ENCODE measurements at places on chromosomes 16 and 17.

GRCh38 chr17:37844158-37844976 is 79.8 kb upstream of the TBC1D3K start:
- no peaks in the 10 kb centered on the region for H3K4me1 ChIP-seq
- H3K27ac ChIP-seq: no peak overlapping the region
- no peak overlapping the region for H3K4me3 ChIP-seq
- no peaks in the 10 kb centered on the region for H3K36me3 ChIP-seq

DNA sequence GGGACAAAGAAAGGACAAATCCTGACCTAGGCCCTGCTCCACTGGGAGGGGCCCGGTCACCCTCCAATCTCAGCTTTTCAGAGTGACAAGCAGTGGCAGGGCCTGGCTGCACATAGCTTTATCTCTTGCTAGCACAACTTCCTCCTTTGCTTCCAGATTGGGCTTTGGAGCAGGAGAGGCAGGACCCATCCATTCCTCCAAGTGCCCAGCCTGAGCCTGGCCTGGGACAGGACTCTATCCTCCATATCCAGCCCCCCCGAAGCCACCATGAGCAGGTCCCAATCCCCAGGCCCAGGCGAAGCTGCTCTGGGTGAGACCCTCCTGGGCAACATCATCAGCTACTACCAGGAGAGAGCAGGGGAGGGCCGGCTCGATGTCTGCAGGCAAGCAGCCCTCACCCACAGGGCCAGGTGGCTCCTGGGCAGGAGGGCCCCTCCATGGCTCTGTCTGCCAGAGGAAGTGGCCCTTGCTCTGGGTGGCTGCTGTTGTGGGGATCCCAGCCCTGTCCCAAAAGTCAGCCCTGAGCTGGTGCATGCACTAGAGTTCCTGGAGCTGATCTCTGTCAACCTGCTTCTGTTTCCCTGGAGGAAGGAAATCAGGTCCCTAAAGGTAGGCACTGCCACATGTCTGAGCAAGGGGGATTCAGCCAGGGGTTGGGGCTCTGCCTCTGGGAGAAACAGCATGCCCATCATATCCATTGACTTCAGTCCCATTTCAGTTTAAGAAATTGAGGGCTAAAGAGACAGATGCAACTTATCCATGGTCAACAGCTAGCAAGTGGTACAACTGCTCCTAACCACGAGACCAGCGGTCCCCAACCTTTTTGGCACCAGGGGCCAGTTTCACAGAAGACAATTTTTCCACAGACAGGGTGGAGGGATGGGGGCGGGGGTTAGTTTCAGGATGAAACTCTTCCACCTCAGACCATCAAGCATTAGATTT is 58.9 kb downstream of the TK2 start:
- DNase-seq: no peak
- no peaks in the 10 kb centered on the region for H3K4me1 ChIP-seq
- no peak overlapping the region for H3K4me3 ChIP-seq

DNA sequence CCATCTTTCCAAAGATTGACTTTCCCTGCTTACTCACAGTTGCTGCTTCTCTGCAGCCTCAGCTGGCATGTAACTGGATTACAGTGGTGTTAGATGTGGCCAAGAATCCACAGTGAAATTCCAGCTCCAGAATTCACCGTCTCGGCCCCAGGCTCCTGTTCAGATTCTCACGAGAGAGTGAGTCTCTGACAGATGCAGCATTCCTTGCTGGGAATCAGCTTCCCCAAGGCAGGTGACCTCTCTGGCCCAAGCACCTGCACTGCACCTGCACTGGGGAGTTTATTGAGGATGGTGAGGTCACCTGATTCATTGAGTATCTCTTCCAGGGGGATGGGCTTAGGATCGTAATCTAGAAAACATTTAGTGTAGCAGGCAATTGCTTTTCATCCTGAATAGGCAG is 600.5 kb upstream of the RBFOX1 start:
- H3K4me1 ChIP-seq: no peaks in the 10 kb centered on the region
- H3K4me3 ChIP-seq: no peak overlapping the region
- H3K36me3 ChIP-seq: no peaks in the 10 kb centered on the region

DNA sequence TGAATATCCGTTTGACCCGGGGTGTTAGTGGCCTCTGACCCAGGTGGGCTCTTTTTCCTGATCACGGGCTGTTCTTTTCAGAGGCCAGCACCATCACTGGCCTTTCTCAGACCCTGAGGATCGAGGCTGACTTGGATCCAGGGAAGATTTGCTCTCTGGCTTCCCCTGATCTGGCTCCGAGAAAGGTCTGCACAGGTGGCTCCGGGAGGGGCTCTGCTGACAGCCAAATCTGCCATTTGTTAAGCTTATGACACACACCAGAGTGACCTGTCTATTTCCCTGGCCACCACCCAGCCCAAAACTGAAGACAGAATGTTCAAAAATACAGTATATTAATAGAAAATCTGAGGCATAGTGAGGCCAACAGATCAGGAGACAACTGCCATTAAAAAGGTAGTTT is 221.8 kb upstream of the TNRC6C start:
- H3K4me3 ChIP-seq: no peak overlapping the region
- H3K4me1 ChIP-seq: no peaks in the 10 kb centered on the region
- no peak for DNase-seq
- H3K27me3 ChIP-seq: no peaks in the 10 kb centered on the region
- no peak overlapping the region for H3K27ac ChIP-seq
- H3K36me3 ChIP-seq: no peaks in the 10 kb centered on the region

DNA sequence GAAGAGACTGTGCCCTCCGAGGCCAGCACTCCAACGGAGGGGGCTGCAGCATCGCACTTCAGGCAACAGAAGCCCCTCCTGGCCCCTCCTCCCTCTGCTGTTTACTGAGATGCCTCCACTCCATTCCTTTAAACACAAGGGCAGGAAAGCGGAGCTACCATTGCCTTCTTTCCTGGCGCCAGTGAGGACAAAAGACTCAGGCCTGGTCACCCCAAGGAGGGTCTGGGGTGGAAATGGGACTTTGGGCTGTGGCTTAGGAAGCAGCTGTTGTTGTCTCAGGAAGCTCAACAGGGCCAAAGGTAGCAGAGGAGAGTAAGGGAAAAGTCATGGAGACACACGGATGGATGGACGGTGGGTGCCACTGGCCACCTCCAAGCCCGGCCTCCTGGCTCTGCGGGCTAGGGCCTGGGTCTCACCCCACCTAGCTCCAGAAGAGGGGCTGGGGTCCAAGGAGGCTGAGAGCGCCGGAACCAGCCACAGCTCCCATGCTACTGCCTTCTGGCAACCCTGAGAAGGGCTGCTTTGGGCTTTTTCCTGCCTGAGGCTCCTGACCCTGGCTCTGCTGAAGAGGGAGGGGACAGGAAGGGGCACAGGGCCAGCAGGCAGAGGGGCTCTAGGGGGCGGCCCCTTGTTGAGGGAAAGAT is 11.1 kb downstream of the CD300LG start:
- DNase-seq: no peak
- peaks cover 6% of the 10 kb centered on the region for H3K27me3 ChIP-seq
- H3K36me3 ChIP-seq: no peaks in the 10 kb centered on the region
- no peaks in the 10 kb centered on the region for H3K4me1 ChIP-seq
- no peak overlapping the region for H3K4me3 ChIP-seq

GRCh38 chr16:83023011-83023410 is 396.2 kb downstream of the CDH13 start:
- H3K27me3 ChIP-seq: no peaks in the 10 kb centered on the region
- no peak for DNase-seq
- H3K36me3 ChIP-seq: no peaks in the 10 kb centered on the region
- no peak overlapping the region for H3K27ac ChIP-seq

DNA sequence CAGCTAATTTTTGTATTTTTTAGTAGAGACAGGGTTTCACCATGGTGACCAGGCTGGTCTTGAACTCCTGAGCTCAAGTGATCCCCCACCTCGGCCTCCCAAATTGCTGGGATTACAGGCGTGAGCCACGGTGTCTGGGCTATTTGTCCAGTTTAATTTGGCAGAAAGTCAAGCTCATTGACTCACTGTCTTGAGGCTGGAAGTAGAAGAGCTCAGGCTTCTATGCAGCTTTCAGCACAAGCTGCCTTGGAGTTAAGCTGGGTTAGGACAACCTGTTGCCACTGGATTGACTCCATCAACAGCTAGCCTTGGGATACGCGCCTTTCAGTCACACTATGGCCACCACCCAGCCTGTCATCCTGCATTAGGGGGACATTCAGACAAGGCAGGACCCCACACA is 76.2 kb upstream of the DNAH17 start:
- H3K4me3 ChIP-seq: no peak overlapping the region
- no peaks in the 10 kb centered on the region for H3K27me3 ChIP-seq
- no peaks in the 10 kb centered on the region for H3K36me3 ChIP-seq

GRCh38 chr17:80999536-81000333 is 8.1 kb downstream of the CHMP6 start:
- DNase-seq: no peak
- H3K27me3 ChIP-seq: peaks cover 4% of the 10 kb centered on the region
- no peak overlapping the region for H3K27ac ChIP-seq
- peaks cover 23% of the 10 kb centered on the region for H3K36me3 ChIP-seq
- H3K4me3 ChIP-seq: no peak overlapping the region

- H3K4me1 ChIP-seq: peaks cover 18% of the 10 kb centered on the region
- no peak overlapping the region for H3K4me3 ChIP-seq
- no peaks in the 10 kb centered on the region for H3K36me3 ChIP-seq
- no peak overlapping the region for H3K27ac ChIP-seq
- no peak for DNase-seq
Observed at GRCh38 chr17:67506966-67507365, 129.9 kb downstream of the PITPNC1 start.

DNA sequence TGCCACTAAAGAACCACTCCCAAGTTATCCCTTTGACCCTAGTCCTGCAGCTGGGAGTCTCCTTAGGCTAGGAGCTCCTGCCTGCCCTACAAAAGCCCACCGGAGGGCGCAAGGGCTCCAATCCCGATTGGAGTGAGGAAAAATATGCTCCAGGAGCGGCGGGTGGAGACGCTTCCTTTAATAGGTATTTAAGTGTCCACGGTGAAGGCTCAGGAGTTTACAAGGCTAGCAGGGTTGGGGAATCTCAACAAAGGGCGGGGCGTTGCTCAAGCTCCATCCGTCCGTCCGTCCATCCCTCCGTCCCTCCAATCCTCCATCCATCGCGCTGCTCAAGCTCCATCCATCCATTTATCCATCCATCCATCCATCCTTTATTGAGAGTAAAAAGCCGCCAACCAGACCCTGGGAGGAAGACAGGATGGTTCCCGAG is 556 bp upstream of the SPNS1 start:
- H3K4me1 ChIP-seq: peaks cover 32% of the 10 kb centered on the region
- H3K36me3 ChIP-seq: peaks cover 2% of the 10 kb centered on the region
- no peak for DNase-seq
- no peaks in the 10 kb centered on the region for H3K27me3 ChIP-seq

DNA sequence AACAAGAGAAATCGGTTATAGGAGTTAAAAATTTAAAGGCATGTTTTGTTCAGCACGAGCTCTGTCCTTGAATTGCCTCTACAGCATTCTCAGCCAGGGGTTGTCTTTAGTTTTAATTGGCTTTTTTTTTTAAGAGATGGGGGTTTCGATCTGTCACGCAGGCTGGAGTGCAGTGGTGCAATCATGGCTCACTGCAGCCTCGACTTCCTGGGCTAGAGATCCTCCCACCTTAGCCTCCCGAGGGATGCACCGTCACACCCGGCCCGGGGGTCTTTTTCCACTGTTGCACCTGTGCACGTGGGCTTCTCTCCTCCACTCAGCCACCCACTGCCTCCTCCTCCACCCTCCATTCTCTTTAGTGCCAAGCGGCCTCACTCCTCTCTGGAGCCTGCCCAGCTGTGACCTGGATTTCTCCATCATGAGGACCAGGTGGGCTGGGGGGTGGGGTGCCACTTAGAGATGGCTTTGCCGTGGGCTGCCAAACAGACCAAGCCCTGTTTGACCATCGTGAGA is 106.8 kb upstream of the SEC14L1 start:
- no peaks in the 10 kb centered on the region for H3K4me1 ChIP-seq
- no peak overlapping the region for H3K27ac ChIP-seq
- no peak overlapping the region for H3K4me3 ChIP-seq
- DNase-seq: no peak
- H3K27me3 ChIP-seq: peaks cover 6% of the 10 kb centered on the region

DNA sequence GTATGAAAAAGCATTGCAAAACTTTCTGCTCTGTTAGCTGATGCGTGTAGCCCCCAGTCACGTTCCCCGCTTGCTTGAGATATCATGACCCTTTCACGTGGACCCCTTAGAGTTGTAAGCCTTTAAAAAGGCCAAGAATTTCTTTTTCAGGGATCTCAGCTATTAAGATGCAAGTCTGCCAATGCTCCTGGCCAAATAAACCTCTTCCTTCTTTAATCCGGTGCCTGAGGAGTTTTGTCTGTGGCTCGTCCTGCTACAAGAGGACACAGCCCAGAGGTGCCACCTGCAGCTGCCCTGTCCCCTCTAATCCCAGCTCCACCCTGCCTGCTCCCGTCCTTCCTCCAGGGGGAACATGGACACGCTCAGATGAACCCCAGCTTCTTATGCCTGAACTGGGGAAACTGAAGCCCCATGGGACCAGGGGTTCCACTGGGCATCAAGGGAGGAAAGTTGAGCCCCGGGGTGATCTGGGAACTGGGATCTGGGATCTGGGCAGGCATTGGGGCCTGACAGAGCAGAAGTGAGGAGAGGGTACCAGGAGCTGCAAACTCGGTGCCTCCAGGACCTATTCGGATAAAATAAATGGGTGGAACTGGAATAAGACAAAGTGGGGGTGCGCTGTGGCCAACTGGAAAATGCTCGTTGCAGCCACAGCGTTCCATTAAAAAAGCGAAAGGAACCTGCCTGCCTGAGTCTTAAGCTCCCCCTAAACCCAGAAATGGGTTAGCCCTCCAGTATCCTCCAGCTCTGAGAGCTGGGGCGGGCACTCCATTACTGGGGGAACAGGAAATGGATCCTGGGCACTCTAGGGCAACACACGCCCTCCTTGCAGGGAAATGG is 19.7 kb downstream of the QPRT start:
- no peak overlapping the region for H3K27ac ChIP-seq
- no peaks in the 10 kb centered on the region for H3K27me3 ChIP-seq
- no peak overlapping the region for H3K4me3 ChIP-seq
- H3K4me1 ChIP-seq: peaks cover 32% of the 10 kb centered on the region
- H3K36me3 ChIP-seq: no peaks in the 10 kb centered on the region
- DNase-seq: no peak

- DNase-seq: no peak
- peaks cover 42% of the 10 kb centered on the region for H3K4me1 ChIP-seq
- peak overlapping the region; percentile 42 for H3K27ac ChIP-seq
- no peaks in the 10 kb centered on the region for H3K36me3 ChIP-seq
- no peak overlapping the region for H3K4me3 ChIP-seq
Observed at GRCh38 chr16:67548265-67549126, 13.8 kb upstream of the CTCF start.

GRCh38 chr17:42985225-42985624 is 4.9 kb downstream of the RUNDC1 start:
- H3K36me3 ChIP-seq: peaks cover 36% of the 10 kb centered on the region
- no peak overlapping the region for H3K27ac ChIP-seq
- H3K27me3 ChIP-seq: no peaks in the 10 kb centered on the region
- no peak for DNase-seq
- no peak overlapping the region for H3K4me3 ChIP-seq

- no peak for DNase-seq
- no peak overlapping the region for H3K4me3 ChIP-seq
- no peaks in the 10 kb centered on the region for H3K4me1 ChIP-seq
- no peaks in the 10 kb centered on the region for H3K27me3 ChIP-seq
Observed at GRCh38 chr17:51612692-51613091, 352.3 kb downstream of the UTP18 start.

Measured in CD4-positive, alpha-beta memory T cell (primary cell).